ENCODE measurements at places on chromosomes 3 and 15.

- DNase-seq, result no peak
Observed at GRCh38 chr3:183572935-183573334, 17.4 kb upstream of the KLHL6 start.

DNA sequence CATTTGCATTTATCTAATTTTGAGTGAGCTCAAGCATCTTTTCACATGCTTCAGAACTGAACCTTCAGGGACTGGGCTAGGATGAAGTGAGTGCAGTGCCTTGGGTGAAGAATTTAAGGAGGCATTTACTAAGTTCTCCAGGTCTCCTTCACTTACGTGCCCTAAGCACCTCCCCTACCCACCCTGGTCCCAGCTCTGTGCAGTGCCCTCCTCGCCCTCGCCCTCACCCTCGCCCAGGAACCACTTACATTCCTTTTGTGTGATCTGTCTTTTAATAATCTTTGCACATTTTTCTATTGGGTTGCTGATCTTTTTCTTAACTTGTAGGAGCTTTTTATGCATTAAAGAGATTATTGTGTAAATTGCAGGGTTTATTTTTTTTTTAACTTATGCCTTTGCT, 322.6 kb downstream of the THSD4 start:
- DNase-seq, result no peak

GRCh38 chr15:66931768-66932633, 133.4 kb upstream of the SMAD3 start:
- DNase-seq, result peak; percentile 86

DNA sequence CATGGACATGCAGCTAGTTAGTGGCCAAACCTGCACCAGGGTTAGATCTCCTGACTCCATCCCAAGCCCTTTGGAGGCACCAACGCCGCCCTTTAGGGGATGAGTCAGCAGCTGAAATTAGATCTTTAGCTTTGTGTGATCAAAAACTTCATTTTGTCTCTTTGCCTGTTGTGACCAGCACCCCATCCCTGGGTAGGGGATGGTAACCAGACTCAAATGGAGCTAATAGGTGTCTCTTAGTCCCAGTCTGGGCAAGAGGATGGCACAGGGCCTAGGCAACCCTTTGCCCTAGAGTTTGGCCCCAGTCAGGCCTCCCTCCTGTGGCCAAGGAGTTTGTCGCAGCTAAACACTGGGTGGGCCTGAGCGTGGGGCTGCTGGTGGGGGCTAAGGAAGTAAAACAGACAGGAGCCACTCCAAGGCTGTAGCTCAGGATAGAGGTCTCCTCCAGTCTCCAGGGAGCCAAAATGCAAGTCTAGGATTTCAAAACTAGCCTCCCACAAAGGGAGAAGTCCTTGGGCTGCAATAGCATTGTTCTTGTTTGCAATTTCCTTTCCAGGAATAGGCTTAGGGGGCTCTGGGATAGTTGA, 105.1 kb downstream of the CPN2 start:
- no peak for DNase-seq

DNA sequence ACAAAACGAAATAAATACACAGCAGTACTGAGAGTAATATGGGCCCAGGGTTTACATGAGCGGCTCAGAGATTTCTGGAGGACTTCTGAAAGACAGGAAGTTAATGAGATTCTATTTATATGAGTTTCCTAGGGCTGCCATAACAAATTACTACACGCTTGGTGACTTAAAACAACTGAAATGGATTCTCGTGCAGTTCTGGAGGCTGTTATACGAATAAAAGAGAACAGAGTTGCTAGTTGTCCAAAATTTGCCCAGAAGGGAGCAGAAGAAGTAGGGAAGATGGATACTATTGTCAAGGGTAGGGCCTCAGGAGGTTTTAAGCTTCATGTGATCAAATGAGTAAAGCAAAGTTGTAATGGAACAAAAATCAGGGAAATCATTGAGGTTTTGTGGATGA, 173.1 kb upstream of the LYSMD4 start:
- DNase-seq, result no peak

- DNase-seq, result no peak
Observed at GRCh38 chr15:25246641-25247406, 192.0 kb downstream of the UBE3A start.

All from LHCN-M2 (cell line).